CD4-positive, alpha-beta T cell treated with Interleukin-17A for 1 hour (primary cell): ENCODE measurements at places on chromosomes 7 and 10.

DNA sequence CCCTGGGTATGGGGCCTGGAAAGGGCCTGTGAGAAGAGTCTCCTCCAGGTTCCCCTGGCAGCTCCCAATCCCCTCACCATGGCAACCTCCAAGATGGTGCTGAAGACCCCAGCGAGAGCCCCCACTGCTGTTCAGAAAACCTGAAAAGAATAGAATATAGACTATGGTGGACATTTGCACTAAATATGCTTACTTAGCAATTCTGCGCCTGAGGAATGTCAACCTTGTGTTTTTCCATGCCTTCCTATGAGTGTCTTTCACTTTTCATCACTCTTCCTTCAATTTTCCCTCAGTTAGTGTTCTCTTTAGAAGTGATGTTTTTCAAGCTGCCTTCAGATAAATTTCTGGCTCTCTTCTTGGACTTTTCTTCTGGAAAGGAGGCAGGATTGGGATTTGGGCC is 589.2 kb downstream of the LRMDA start:
- DNase-seq = no peak

GRCh38 chr10:84089162-84089561 is 50.1 kb upstream of the GHITM start:
- no peak for DNase-seq

DNA sequence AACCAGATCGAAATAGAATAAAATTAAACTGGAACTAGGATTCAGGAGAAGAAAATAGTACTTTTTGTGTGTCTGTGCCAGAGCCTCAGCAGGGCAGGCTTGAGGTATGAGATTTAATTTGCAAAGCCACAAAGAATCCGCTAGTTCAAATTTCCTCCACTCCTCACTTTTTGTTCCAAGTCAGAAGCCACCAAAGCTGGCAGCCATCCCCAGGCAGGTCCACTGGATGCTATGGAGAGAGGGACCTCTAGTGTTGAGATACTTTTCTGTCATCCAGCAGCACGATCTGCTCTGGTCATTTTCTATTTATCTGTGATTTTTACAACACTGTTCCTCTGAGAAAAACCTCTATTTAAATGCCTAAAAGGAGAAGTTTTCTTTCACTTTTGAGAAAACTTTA is 147.9 kb upstream of the FRMD4A start:
- DNase-seq = peak; percentile 14

DNA sequence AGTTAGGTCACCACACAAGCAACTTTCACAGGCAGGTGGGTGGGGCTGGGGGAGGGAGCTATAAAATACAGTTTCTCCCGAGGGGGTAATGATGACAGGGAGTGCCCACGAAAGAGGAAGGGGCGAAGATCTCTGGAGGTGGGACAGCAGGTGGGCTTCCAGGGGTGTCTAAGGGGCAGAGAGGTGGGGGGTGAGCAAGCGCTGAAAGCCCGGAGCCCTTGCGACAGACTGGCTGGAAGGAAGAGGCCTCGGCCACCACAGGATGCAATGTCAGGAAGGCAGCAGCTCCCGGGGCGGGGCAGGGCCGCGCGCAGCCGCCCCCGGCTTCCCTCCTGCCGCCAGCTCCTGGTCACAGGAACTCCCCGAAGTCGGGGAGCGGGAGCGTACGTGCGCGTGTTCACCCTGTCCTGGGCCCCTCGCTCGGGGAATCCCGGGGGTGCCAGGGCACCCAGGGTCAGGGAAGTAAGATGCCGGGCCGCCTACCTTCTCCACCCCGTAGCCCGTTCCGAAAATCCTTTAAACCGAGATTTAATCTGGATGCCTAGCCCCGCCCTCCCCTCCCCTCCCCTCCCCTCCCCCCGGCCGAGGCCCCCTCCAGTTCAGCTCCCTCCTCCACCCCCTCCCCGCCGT is 105.2 kb upstream of the PPIF start:
- DNase-seq = peak; percentile 47

DNA sequence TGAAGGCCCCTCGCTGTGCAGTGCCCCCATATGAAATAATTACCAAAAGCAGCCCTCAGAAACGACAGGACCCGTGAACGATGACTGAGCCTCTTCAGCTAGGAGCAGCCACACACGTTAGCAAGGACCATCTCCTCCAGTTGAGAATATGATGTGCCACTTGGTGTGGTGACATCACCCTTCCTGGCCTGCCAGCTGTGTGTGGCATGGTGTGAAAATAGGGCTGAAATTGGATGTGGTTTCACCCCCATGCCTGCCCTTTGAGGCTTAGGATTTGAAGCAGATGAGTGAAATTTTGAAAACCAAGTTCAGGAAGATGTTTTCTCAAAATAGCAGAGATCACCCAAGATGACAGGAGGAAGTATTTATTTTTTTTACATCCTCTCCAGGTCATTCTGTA is 49.1 kb upstream of the BTBD16 start:
- no peak for DNase-seq
